OCI-M1 (cell line): ENCODE measurements at places on chromosomes 4 and X.
A peak's percentile ranks its signal among the peaks of the same experiment; 100 is the strongest.

DNA sequence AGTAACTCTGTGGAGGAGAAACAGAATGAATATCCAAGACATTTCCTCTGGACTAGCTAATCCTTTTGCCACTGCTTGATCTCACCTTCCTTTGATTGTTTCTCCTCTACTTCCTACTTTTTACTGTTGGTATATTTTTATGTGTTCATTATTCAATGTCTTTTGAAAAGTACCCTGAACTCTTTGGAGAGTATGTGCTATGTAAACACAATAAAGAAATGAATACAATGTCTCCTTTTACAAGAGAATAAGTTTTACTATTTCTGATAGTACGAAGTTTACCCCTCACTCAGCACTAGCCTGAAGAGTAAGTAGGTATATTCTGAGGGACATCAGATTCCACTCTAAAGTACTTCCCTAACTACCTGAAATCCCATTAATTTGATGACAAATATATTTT lies 19.9 kb downstream of the CLDN2 start:
- DNase-seq = no peak

DNA sequence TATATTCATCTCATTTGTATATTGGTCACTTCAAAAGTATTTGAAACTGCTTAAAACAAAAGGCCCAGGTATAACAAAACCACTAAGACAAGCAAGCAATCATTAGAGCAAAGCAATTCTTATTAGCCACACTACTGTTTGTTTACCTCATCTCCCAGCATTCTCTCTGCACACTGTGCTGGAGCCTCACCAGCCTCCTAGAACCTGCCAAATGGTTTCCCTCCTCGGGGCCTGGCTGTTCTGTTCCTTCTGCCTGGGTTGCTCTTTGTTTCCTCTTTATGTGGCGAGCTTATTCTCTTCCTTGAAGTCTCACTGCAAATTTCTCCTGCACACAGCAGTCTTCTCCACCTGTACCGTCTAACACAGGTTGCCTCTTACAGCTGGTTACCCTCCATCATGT lies 67.5 kb upstream of the MND1 start:
- no peak for DNase-seq

- peak; percentile 66 for DNase-seq
Measured at GRCh38 chrX:12901486-12901885, 4.9 kb upstream of the TLR8 start.

DNA sequence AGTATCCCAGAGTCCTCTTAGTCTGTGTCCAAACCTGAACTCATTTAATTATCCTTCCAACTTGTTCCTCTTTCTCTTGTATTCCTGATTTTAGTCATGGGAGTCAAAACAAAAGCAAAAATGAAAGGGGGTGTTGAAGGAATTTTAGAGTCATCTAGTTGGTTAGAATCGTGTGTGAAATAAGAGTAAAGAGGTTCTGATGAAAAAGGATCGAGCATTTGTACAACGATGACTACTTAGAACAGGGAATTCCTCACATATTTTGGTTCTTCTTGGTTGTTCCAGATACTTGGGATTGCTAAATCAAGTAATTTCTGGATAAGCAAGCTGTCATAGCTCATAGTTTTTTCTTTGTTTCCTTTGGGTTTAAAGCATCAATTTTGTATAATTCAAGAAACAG lies 194.4 kb downstream of the BCOR start:
- DNase-seq = no peak

DNA sequence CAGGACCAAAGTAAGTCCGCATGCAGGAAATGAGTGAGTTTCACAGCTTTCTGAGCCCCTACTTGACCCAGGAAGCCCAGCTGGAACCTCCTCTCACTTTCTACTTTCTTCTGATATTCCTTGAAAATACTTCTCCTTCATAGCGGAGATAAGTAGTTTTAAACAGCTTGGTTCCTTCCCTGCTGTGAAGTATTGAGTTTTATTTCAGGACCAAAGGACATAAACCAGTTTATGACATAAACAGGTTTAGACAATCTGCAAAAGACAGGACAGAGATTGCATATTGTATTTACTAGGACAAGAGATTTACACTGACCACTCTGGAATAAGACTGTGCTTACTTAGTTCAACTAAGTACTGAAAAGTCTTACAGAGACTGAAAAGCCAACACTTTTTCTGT lies 54.8 kb downstream of the PAGE2 start:
- DNase-seq = no peak

- no peak for DNase-seq
Measured at GRCh38 chrX:17814557-17814956, 46.5 kb downstream of the RAI2 start.

DNA sequence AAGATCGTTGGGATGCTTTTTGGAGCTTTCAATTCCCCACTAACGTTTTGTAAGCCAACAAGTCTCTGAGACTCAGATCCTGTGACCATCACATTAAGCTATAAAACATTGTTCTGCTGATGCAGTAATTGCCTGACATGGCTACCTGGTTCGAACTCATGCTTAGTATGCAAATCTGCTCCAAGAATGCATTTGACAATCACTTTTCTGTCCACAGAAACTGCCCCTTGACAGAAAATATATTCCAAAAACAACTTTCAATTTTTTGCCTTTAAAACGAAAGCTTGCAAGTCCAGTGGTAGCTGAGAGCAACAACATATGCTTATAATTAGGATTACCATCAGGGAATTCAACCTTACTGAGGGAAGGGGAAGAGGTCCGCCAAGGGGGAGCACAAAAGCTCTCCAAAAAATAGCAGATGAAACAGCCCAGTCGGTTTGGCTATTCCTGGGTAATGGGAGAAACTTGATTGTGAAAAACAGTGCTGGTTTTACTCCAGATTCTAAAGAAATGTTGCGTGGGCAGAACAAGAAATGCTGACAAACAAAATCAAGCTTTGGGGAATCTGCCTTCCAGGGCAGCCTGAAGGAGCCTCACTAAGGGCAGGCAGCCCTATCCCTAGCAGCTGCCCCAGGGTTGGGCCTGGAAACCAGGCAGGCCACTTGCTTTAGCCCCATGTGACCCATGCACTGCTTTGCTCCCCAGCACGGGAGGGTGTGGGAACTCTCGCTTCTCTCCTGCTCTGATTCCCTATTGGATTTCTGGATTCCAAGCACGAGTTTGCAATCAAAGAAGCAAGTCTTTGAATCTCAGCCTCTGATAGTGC lies 160.7 kb upstream of the LDB2 start:
- DNase-seq = no peak

GRCh38 chr4:19317377-19317776 lies 934.3 kb upstream of the SLIT2 start:
- DNase-seq = no peak

DNA sequence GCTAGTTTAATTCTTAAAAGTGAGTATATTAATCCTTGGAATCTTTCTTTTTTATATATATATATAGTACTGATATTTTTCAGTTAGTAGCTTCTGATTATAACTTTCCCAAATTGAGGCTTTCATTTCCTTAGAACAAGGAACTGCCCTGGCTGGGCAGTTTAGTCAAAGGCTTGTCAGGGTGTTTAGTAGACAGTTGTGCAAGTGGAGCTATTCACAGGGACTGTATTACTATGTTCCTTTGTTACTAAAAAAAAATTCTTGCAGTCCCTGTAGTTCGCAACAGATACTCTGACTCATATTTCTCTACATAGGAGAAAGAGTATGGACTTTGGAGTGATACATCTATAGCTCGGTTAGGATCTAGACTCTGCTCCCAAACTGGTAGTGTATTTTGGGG lies 20.8 kb downstream of the USO1 start:
- DNase-seq = peak; percentile 61

DNA sequence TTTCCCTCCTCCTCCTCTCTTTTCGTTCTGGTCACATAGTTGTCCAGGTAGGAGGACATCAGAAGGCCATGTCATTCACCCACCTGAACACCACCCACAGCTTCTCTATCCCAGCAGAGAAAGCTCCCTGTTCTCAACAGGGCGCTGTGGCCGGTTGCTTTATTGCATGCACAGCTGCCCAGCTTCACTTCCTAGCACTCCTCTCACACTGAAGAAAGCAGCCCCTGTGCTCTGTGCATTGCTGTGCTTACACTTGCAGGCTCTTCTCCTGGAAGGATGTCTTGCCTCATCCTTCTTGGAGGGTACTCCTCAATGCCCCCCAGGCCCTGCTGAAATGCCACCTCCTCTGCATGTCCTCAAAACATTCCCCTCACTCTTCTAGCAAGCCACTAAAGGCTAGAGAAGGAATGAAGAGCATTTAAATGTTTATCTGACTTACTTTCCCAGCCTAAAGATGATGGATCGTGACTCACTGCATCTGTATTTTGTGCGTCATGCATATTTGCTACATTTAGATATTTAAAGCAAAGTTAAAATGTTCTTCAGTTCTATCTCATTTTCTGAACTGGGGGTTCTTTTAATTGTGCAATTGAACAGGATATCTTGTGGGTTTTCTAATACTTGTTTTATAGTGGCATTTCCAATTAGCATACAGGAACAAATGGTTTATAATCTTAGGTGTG lies 186.4 kb upstream of the PUDP start:
- no peak for DNase-seq

DNA sequence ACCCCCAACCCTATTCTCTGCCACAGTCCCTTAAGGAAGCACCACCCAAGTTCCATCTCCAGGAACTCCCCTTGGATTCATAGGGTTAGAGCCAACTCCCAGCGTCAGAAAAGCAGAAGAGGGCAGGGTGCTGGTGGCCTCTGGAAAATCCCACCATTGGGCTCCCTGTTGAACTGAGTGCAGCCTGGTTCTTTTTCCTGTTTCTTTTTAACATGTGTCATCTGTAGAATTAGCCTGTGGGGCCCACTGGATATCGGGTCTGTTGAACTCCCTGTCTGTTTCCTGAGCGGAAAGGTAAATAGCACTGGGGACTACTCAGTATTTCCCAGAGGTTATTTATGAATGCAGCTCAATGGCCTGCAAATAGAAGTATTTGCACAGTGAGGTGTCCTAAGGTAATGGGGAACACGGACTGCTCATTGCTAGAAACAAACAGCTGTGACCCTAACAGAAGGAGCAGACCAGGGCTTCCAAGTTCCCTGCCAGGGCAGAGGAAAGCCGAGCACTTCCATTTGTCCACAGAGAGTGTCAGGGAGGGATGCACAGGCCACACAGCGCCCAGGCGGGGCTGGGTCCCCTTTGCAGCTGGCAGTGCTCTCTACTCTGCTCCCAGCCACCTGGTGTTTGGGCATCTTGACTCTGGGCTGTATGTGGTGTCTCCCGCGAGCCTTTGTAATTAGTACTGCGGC lies 102.6 kb downstream of the FHDC1 start:
- DNase-seq = no peak

DNA sequence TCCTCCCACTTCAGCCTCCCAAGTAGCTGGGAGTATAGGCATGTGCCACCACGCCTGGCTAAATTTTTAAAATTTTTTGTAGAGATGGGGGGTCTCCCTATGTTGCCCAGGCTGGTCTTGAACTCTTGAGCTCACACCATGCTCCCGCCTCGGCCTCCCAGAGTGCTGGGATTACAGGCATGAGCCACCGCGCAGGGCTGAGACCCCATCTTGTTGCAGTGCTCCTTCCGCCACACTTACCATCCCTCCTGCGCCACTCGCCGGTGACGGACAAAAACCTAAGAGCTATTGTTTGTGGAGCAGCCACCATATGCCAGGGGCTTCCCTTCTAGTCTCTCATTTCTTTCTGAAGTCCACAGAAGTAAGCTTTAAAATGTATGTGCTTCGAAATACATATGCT lies 34.5 kb downstream of the NSG1 start:
- no peak for DNase-seq

DNA sequence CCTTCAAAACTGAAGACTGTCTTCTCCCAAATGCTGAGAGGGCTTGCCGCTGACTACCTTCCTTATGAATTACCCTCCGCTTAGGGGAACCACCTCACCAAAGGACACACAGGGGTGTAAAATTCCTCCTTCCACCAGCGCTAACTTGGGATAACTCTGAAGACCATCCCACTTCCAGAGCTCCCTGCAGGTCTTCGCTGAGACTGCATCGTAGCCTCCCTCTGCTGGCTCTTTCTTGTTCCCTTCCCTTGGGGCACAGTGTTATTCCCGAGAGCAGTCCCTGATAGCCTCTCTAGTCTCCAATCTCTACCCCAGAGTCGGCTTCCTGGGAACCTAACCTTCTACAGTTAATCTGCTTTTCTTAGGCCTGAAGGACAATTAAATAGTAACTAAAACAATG lies 725.5 kb upstream of the ATOH1 start:
- no peak for DNase-seq

- peak; percentile 84 for DNase-seq
Measured at GRCh38 chrX:154417157-154417556, 5.8 kb downstream of the TAFAZZIN start.

GRCh38 chr4:112735474-112735951 lies 98.6 kb downstream of the LARP7 start:
- DNase-seq = no peak

DNA sequence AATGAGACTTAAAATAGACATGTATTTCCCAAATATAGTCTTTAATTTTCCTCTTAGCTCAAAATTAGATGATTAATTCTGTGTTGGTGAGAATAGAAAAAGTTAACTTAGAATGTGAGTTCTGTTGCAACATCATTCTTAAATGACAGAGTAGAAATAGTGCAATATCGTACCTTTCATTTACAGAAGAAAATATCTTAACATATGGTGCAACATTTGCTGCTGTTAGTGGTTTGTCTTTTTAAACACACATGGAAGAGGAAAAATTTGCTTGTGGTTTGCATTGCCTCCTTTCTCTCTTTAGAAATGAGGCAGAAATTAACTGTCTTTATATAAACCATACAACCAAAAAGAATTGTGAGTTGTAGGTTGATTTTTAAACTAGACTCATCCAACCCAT lies 39.3 kb upstream of the FHDC1 start:
- no peak for DNase-seq

- no peak for DNase-seq
Measured at GRCh38 chr4:2624782-2625530, 88.5 kb downstream of the FAM193A start.

GRCh38 chrX:20437683-20438082 lies 171.0 kb upstream of the RPS6KA3 start:
- peak; percentile 34 for DNase-seq

GRCh38 chr4:48767055-48767929 lies 12.8 kb downstream of the FRYL start:
- DNase-seq = no peak

DNA sequence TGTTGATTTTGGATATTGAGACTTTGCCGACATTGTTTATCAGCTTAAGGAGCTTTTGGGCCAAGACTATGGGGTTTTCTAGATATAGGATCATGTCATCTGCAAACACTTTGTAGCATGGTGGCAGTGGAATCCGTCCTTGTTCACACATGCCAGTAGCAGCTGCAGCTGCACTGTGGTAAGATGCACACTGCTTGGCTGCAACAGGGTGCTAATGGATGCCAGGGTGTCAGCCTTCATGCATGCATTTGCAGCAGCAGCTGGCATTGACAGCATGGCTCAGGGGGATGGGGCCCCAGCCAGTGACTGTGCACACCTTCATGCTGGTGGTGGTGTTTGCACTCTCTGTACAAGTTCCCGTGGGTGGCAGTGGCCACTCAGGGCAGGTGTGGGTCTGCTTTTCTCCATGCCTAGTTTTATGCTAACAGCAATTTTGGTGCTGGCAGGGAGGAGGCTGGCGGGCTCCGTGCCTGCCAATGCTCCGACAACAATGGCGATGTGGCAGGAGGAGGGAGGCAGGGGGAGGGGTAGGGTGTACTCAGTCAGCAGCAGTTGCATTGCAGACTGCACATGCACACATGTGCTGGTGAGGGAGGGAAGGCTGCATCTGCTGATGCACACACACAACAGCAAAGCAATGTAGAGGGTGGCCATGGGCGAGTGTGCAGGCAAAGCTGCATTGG lies 37.5 kb downstream of the BEX3 start:
- no peak for DNase-seq

GRCh38 chr4:188161167-188161566 lies 21.9 kb downstream of the TRIML1 start:
- DNase-seq = no peak
